T-helper 22 cell (primary cell): ENCODE measurements at places on chromosomes 16 and 17.

DNA sequence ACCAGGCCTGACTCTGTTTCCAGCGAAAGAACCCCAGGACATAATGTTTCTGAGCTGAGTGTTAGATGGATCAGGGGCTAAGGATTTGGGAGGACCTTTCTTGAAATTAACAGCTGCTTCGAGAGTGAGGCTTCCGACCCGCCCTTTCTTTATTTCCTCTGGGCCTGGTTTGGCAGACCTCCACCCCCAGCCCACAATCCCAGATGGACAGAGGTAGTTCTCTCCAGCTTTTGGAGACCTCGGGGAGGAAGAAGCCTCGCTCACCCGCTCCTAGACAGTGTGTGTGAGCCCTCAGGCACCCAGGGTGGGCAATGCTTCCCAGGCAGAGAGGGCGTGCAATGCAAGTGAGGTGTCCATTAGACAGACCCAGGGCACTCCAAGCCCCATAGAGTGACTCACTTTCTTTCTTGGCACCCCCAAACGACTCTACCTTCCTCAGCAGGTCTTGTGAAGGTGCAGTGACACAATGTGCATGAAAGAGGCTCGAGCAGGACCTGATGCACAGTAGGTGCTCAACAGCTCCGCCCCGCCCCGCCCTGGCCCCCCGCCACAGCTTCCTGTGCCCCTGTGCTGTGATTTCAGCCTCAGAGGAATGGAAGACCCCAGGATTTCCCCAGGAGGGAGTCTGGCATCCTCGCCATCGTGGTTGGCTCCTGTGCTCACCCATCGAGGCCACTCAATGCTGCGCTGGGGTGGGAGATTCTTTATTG is 50.7 kb upstream of the TOB1 start:
- DNase-seq: no peak

GRCh38 chr16:14308368-14308723 is 237.2 kb downstream of the MRTFB start:
- DNase-seq: no peak

DNA sequence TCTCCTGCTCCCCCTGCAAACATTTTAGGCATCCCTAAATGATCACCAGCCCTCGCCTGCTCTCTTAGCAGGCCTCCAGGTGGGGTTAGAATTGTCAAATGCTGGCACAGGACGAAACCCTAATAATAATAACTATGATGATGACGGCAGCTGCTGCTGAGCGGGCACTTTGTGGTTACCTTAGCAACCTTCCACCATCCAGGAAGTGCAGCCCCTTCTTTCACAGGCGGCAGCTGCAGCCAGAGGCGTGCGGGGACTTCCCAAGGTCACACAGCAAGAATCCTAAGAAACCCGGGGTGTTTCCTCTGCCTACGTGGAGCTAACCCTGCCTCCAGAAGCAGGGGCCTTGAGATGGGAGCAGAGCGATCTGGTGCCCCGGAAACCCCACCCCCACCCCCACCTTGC is 22.4 kb upstream of the EIF1 start:
- DNase-seq: peak; percentile 81

GRCh38 chr16:47037396-47037745 is 63.9 kb upstream of the DNAJA2 start:
- DNase-seq: peak; percentile 1

DNA sequence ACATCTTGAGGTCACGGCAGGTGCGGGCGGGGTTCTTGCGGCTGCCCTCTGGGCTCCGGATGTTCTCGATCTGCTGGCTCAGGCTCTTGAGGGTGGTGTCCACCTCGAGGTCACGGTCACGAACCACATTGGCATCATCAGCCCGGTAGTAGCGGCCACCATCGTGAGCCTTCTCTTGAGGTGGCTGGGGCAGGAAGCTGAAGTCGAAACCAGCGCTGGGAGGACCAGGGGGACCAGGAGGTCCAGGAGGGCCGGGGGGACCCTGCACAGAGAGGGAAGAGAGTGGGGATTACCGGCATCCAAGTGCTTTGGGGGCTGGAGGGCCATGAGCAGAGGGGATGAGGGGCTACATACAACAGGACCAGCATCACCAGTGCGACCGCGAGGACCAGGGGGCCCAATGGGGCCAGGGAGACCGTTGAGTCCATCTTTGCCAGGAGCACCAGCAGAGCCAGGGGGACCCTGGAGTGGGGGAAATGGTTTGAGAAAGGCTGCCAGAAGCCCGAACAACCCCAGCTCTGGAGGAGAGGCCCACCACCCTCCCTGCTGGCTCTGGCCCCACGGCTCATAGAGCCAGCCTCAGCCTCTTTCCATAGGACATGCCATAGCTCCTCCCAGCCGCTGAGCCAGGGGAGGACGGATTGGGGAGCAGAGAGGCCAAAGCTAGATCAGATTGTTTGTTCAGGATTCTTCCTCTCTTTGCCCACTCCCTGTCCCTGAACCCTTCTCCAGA is 14.6 kb downstream of the COL1A1 start:
- DNase-seq: no peak

DNA sequence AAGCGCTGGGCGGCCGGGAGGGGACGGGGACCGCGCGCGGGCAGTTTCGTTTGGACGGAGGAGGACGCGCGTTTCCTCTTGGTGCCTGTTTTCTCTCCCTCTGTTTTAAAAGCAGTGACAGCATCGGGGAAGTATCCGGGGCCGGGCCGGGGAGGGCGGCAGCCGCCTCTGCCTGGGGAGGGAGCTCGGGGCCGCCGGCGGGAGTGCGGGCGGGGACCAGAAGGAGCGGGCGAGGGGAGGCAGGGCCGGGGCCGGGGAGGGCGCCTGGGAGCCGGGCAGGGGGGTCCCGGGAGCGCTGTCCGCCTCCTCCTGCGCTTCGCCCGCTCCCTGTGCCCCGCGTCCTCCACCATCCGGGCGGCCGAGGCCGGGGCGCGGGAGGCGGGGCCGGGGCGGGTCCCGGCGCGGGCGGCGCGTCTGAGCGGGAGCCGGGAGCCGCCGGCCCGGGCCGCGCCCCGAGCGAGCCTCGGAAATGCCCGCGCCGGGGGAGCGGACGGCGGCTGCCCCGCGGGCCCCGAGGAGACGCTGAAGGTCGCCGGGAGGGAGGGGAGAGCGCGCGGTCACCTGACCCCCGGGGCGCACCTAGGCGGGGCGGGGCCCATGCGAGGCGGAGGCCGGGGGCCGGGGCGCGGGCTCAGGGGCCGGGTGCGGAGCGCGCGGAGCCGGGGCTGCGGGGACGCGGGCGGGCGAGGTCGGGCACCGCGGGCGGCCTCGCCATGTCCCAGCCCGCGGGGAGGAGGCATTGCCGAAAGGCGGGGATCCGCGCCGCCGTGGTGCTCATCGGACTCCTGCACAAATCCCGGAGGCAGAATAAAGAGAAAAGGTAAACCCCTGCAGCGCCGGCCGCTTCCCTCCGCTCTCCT is 57.3 kb downstream of the RAP1GAP2 start:
- peak; percentile 7 for DNase-seq

- no peak for DNase-seq
Measured at GRCh38 chr17:9021992-9022572, 772 bp downstream of the NTN1 start.

GRCh38 chr17:13374203-13375143 is 227.3 kb downstream of the HS3ST3A1 start:
- no peak for DNase-seq

GRCh38 chr17:42904110-42904469 is 3.5 kb downstream of the G6PC1 start:
- DNase-seq: no peak

DNA sequence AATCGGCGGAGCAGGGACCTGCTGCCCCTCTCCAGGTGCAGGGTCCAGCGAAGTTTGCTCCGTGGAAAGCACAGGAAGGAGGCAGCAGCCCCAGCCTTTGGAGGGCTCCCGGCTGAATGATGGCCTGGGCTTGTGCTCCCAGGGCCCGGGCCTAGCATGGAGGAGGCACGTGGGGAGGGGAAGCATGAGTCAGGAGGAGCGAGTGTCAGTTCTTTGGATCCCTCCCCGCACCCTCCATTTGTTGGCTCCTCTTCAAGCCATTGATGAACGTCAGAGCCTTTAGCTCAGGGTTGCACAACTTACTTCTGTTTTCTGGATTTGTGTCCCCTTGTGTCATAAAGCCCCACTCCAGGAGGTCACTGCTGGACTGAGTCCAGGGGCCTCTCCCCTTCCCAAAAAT is 25.8 kb downstream of the TTYH2 start:
- DNase-seq: no peak

DNA sequence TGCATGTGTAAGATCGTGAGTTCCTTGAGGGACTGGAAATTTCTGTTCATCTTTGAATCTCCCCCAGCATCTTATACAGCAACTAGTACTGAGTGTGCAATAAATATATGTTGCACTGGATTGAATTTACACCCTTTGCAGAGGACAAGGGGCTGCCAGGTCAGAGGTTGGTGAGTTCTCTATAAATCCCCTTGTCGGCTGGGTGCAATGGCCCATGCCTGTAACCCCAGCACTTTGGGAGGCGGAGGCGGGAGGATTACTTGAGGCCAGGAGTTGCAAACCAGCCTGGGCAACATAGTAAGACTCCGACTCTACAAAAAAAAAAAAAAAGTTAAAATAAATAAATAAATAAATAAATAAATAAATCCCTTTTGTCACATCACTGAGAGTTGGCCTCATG is 9.4 kb upstream of the SP6 start:
- no peak for DNase-seq

GRCh38 chr17:64148017-64148631 is 18.2 kb upstream of the ERN1 start:
- no peak for DNase-seq
